Type B pancreatic cell (in vitro differentiated cells): ENCODE measurements at places on chromosomes 5 and 9.

DNA sequence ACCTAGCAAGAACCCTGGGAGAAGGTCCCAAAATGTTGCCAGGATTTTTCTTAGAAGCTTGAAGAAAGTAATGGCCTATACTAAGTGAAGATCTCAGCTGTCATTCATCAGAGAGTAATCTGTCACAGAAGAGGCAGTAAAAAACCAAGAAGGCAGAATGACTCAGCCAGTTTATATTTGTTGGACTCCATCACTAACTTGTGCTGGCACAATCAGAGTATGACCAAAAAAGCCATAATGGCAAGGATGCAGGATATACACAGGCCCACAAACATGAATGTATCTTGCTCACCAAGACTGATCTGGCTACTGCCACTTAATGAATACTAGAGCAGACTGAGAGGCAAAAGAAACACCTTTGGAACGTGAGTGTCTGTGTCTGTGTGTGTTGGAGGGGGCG is 104.0 kb upstream of the POU5F2 start:
- no peak for DNase-seq

GRCh38 chr5:96022971-96023370 is 61.3 kb upstream of the ELL2 start:
- no peak for DNase-seq

DNA sequence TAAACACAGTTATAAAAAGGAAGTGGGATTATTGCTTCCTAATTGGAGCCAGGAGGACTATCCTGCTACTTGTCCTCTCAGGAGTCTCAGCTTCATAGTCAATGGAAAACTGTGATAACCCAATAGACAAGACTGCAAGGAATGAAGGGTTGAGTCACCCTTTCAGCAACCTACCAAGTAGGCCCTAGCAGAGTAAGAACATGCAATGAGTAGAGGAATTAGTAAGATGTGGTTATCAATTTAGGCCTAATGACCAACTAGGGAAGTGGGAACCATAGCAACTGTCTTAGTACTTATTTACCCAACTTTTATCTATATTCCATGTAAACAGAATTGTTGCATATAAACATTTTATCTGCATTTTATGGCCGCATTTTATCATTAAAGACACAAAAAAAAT is 310.1 kb downstream of the RFX3 start:
- DNase-seq: no peak

GRCh38 chr5:40877371-40877988 is 31.8 kb upstream of the C7 start:
- DNase-seq: no peak

GRCh38 chr5:9653811-9654210 is 23.7 kb upstream of the TAS2R1 start:
- DNase-seq: no peak

- no peak for DNase-seq
Measured at GRCh38 chr9:127803507-127804352, 1.0 kb downstream of the FPGS start.

- no peak for DNase-seq
Measured at GRCh38 chr5:2487152-2487763, 264.2 kb downstream of the IRX2 start.
